ENCODE measurements at places on chromosomes 7 and 10.

DNA sequence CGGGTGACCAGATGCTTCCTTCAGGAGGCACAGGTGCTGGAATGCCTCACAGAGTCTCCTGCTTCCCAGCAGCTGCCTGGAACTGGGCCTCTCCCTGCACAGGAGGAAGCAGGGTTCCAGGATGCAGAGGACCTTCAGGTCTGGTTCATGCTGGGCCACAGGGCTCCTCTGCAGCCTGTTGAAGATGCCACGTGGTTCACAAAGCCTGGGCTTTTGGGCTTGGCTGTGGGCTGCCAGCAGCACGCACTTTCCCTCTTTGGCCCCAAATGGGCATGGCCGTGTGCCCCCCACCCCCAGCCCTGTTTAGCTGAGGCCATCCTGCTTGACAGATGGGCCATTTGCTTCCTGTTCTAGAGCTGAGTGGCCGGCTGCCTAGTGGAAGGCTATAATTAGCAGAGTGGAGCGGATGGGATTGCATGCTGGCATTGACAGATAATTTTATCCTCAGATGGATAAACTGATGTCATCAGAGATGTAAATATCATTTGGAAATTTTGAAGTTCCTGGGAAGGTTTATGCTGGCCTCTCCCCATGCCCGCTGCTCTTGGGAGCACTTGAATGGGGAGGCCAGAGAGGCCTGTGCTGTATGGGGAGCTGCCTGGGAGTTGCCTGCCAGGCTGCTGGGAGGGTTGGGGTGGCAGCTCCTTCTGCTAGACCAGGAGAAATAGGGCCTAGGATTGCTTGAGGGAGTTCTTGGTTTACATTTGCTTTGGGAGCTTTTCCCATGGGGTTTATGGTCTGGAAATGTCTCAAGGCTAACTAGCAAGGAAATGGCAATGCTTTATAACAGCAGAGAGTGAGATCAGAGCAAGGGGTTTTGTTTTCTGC lies 28.2 kb downstream of the TSPAN15 start:
- DNase-seq: no peak

- no peak for DNase-seq
Observed at GRCh38 chr7:139246905-139247304, 15.9 kb downstream of the UBN2 start.

DNA sequence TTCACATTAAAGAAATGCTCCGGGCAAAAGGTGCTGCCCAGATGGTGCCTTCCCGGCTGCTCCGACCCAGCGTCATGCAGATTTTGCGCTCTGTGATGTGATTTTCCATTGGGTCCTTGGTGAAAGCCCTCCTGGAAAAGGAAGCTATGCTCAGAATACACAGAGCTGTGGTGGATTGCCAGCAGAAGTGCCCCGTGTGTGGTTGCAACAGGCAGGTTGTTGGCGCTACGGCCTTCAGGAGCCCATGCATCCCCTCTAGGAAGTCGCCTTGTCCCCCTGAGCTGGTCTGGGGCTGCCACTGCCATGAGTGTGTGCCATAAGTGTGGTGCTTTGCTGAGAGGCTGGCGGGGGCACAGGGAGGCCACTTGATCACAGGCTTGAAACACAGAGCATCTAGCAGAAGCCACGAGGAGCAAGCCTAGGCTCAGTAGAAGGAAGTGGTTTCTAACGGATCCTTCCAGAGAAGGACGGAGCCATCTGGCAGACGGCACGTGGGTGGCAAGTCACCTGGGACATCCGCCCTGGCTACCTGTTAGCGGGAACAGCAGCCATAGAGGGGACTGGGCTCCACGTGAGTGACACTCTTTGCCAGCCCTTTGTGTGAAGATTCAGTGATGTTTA lies 210.9 kb downstream of the CUX1 start:
- DNase-seq: peak; percentile 31

DNA sequence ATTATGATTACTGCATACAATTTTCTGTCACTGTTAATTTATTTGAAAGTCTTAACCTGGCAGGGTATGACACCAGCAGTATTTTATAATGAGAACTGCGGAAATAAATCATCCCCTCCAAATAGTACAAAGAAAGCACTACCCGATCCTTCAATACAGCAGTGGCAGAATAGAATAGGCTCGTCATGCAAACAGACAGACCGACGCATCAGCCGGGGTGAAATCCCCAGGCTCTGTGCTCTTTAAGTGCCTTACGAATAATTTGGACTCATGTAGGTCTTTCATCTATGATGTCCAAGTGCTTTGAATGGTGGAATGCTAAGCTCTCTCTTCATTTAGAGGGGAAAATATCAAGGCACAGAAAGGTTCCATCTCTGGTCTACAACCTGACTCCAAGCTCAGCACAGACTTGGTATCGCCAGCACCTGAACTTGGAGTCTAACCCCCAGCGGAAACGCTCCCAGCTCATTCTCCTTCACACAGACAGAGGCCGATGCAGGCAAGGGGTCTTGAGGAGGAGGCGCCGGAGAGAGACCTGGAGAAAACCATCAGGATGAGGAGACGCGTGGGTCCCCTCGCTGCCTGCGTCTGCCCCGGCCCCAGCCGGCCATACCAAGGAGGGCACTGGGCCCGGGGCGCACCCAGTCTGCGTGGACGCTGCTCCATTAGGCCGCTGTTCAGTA lies 568.1 kb upstream of the MKI67 start:
- no peak for DNase-seq

- no peak for DNase-seq
Observed at GRCh38 chr7:33591490-33591889, 313.8 kb upstream of the BMPER start.

DNA sequence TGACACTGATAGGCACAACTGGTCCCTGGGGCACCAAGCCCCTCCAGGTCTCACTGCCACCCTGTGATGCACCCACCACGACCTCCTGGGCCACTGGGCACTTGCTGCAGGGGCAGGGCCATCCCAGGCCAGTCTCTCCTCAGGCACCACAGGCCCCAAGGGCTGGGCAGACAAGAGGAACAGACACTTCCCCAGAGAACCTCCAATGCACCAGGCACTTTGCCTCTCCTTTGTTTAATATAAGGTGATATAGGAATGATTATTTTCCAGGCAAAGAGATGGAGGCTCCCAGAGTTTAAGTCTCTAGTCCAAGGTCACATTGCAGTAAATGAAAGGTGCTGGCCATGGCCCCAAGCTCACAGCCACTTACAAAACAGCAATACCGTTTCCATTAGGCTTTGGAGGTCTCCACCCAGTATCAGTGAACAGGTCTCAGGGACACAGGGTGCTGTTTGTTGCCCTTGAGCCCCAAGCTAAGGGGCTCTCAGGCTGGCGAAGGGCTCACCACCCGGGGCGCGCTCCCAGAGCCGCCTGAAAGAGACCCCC lies 4.5 kb downstream of the DEPP1 start:
- no peak for DNase-seq

GRCh38 chr7:27576360-27576944 lies 86.2 kb downstream of the HIBADH start:
- DNase-seq: no peak

GRCh38 chr10:7872041-7872442 lies 53.7 kb downstream of the TAF3 start:
- no peak for DNase-seq

DNA sequence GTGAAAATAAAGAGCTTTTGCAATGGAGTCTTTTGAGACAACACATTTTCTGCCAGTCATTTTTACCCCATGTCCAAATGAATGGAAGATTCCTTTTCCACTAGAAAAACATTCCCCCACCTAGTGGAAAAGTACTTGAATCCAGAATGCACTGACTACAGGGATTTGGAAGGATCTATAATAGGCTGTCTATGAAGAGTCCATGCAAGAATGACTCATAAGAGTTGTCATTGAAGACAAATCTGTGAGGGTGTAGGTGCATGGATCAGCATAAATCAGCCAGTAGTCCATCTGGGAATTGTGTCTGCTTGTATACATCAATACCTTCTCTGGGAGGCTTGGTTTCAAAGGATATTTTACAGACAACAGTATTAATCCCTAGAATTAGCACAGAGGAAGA lies 32.5 kb upstream of the TRUB1 start:
- DNase-seq: no peak

GRCh38 chr7:70435634-70436033 lies 696.3 kb upstream of the GALNT17 start:
- no peak for DNase-seq

DNA sequence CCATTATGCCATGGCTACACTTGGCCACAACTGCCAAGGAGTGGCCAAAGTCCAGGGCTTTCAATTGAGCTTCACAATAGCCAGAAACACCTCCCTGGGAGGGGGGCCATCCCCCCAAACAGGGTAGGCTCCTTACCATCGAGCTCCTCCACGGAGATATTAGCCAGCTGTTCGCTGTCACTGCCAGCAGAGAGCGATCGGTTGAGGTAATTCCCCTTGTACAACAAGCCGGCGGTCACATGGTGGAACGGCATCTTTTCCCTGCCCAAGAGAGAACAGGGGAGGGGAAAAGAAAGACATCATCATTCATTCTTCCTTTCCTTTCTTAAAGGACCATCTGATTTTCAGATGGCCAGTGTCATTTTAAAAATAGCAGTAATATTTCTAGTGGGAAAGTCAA lies 133.6 kb downstream of the CALN1 start:
- no peak for DNase-seq

DNA sequence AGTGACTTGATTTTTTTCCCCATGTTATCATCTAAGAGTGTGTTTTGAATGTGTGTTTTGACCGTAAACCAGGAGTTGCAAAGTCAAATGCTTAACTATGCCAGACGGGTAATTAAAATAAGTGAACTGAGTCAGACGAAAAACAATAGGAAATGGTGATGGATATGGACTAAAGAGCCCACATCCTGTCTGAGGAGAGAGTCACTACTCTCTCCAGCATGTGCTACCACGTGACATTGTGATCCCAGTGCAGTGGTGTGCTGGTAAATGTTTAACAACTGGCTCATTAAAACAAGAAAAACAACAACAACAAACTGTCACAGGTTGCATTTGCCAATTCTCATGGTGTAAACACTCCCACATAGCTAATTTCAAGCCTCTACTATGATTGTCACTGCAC lies 164.3 kb downstream of the SUGCT start:
- no peak for DNase-seq

DNA sequence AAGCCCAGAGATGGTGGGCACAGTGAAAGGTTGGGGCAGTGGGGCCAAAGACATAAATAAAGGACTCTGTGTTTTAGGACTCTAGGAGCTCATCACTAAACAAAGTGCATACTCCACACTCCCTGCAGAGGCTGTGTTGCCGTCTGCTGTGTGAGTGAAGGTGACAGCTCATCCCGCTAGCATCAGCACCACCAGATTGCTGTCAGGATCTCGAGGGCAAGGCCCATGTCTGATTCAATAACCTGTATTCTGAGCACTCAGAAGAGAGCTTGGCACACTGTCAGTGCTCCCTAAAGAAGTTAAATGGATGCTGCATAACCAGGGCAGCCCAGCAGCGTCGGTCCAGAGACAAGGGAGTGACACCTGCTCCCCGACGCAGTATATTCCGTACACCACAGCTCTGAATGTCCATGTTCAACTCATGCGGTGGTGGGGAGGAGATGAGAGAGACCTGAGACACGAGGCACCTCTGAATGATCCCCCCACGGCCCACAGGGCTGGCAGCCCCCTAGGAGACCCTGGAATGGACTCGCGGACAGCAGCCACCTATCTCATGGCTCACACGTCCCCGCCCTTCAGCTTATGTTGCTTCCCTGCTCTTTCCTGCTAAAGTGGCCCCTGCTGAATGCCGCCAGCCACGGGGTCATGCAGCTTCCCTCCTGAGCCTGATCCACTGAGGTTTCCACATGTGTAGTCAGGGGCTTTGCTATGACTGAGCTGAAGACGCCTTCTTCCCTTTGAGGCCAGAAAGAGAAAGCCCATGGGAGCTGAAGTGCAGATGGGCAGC lies 132.7 kb upstream of the KCNMA1 start:
- DNase-seq: no peak

DNA sequence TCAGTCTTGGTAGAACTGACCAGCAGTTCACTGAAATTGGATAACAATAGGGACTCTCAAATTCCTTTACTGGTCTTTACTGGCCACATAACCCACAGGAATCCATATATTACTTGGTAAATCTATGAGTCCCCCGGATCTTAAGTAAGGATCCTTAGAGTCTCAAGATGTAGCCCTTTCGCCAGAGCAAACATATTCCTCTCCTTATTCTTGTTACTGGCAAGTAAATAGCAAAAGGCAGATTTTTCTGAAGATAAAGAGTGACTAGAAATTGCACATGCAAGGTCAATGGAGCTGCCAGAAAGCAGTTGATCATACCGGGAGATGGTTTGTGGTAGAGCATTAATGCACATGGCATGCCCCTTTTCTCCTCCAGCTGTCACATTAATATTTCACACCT lies 283.0 kb downstream of the HDAC9 start:
- no peak for DNase-seq

- DNase-seq: no peak
Observed at GRCh38 chr10:77120012-77120411, 517.6 kb downstream of the KCNMA1 start.

DNA sequence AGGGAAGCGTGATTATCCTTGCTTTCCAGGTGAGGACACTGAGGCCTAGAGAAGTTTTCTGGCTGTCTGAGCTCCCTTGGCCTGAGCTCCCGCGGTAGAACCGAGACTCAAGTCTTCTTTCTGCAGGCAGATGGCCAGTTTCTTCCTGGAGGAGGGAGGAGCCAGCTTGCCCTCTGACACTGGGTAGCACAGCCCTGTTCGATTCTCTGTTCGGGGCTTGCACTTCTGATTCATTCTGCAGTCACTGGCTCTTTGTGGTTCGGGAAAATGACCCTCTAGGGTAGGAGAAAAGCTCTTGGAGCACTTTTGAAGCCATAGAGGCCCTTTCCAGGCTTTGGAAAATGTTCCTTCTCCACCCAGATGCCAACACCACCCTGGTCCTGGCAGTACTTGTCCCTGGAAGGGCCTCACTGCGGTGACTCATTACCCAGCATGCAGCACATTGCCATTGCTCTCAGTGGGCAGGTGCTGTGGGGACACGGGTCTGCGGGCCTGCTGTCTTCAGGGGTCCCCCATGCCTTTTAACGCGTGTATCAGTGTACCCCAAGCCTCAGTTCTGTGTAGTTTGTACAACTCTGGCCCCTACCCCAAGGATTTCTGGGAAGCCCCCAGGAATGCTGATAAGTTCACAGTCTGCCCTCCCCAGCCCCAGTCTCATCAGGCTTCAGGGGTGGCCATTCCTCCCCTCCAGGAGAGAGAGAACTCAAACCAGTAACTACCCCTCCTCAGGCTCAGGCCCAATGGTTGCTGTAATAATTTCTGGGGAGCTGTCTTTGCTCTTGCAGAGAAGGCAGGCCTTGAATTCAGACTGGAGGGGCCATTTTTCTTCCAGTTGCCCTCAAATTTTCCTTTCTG lies 11.9 kb downstream of the CHST3 start:
- DNase-seq: no peak

DNA sequence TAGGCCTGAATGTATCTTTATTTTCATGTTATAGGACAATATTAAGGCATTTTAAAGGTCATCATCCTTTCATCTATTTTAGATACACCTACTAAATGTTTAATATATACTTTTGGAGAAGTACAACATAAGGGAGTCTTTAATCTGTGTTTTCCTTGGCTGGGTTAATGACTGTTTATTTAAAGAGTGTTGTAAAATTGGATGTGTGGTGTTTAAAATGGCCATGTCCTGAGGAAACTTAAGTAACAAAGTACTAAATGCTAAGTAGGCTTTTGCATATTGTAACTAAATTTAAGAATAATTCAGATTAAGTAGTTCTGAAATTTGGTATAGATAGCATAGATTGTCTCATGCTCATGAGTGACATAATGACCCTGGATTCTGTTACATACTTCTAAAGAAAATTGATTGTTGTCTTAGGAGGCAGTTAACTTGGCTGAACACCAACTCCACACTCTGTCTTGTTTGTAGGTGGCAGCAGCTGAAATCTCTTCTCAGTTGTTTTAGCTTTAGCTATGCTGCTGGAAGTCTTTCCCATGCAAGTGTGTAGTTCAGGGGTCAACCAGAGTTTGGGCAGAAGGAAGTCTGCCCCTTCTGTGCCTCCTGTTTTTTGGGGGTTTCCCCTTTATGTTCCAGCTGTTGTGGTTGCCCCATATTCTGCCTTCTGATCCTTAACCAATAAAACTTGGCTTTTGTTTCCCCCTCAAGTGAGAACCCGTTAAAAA lies 29.2 kb downstream of the DLD start:
- DNase-seq: no peak

All from stimulated activated CD8-positive, alpha-beta memory T cell treated with anti-CD3 and anti-CD28 coated beads, Interleukin-4, amount 100 ng/mL, for 48 hours (primary cell).